ENCODE measurements at places on chromosomes 7 and 10.

GRCh38 chr10:124152139-124153022 lies 59.0 kb upstream of the CHST15 start:
- no peak for DNase-seq

- DNase-seq, result no peak
Observed at GRCh38 chr7:41241641-41242040, 461.2 kb downstream of the INHBA start.

DNA sequence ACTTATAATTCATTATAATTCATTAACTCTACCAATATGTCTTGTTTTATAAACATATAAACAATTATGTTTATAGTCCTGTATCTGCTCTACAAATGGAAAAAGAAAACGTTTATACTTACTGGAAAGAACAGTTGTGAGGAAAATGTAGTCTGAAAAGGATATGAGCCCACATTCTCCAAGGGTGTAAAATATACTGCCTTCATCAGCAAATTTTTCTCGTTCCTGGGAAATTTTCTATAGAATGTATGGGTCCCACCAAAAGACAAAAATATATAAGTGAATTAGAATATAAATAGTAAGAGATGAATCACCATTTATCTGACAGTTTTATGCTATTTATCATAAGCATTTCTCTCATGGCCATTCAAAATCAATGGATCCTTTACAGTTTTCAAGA lies 117.8 kb downstream of the MICU1 start:
- DNase-seq, result no peak

DNA sequence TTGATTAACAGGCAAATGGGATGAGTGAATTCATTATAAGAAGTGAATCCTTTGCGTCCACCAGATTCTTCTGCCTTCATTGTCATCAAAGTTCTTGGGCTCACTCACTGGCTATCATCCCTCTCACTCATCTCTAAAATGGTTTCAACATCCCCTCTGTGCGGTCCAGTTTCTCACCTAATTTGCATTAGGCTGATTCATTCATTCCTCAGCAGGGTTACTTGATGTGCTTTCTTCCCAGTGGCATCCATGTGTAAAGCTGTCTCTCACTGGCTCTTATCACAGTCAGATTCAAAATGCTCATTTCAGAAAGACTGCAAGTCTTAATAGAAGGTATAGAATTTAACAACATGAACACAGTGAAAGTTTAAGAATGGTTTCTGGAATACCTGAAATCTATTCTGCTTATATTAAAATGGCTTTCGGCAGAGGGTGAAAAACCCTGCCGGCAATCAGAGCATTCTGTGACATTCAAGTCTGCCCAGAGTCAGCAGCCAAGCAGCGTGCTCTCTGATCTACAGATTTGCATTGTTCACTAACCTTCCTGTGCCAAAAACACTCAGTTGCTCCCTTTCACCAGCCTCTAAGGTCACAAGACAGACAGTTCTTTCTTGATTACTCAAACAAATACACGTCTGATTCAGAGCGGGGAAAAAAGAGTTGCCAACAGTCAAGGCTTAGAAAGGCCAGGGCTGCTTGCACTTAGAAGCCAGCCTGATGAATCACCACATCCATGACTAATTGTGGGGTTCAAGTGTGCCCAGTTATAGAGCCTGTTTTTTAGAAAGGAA lies 106.7 kb downstream of the TES start:
- no peak for DNase-seq

GRCh38 chr10:108490944-108491343 lies 1326.4 kb upstream of the SORCS1 start:
- DNase-seq, result no peak

- DNase-seq, result peak; percentile 89
Observed at GRCh38 chr10:44911081-44911540, at the start of gene TMEM72. Gene TMEM72, plus strand, starts transcription at chr10:44911337. Its CDS starts 176 bp downstream, at chr10:44911513.

GRCh38 chr10:33347211-33347610 lies 12.7 kb upstream of the NRP1 start:
- no peak for DNase-seq

DNA sequence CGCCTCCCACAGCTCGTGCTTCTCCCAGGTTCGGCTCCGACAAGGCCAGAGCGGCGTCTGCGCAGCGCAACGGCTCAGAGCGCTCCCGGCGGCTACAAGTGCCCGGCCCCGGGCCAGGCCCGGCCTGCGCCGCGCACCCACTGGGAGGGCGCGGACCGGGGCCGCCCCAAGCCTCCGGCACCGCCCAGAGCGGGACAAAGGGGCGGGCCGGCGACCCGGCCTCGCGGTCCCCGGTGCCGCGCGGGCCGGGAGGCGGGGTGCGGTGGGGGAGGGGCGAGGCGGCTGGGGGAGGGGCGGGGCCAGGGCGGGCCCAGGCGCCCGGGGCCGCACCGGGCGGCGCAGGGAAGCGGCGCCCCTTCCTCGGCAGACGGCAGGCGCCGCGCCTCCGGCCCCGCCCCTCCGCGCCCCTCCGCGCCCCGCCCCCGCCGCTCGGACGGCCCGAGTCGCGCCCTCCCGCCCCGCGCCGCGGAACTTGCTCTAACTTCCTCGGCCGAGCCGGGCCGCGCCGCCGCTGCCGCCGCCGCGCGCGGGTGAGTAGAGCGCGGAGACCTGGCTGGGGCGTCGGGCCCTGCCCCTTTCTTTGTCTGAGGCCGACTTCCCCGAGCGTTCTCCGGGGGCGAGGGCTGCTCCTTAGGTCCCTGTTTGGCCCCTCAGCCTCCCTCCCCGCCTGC lies at the start of gene TSPAN14:
TSPAN14 (plus strand) TSS at position 469 of the 671 bp plus-strand sequence. CDS start 34,924 bp downstream, outside the sequence.
- DNase-seq, result peak; percentile 95

DNA sequence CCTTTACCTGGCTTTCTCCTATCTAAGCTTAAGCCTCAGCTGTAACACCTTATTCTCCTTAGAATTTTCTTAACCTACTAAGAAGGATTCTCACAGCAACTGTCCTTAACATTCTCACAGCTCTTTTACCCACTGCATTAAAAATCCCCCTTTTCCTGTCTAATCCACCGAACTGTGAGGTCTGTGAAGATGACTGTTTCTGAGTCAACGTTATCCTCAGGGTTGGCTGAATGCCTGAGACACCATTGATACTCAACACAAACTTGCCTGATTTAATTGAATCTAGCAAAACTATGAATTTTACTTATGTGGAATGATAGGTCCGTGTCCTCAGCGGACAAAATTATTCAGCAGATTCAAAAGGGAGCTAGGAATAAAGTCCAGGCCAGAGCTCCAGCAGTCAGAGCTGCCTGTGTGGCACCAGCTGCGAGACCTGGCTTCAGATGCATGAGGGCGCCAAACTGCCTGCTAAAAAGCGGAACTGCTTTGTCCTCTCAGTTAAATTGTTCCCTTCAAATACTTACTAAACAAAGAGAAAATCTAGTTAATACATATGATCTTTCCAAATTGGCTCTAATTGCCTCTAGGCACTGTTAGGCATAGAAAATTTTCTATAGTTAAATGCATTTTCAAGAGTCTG lies 33.4 kb upstream of the VWDE start:
- DNase-seq, result no peak

- no peak for DNase-seq
Observed at GRCh38 chr10:107913317-107914294, 749.1 kb upstream of the SORCS1 start.

- no peak for DNase-seq
Observed at GRCh38 chr7:10863476-10863875, 110.2 kb upstream of the PHF14 start.

DNA sequence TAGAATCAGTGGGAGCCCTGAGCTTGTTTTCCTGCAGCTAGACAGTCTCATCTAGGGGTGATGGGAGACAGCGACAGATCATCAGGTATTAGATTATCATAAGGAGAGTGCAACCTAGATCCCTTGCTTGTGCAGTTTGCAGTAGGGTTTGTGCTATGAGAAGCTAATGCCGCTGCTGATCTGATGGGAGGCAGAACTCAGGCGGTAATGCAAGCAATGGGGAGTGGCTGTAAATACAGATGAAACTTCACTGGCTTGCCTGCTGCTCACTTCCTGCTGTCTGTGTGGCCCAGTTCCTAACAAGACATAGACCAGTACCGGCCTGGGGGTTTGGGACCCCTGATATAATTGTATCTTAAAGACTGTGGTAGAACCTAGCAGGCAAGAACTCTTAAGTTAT lies 17.6 kb downstream of the NRBF2 start:
- no peak for DNase-seq

DNA sequence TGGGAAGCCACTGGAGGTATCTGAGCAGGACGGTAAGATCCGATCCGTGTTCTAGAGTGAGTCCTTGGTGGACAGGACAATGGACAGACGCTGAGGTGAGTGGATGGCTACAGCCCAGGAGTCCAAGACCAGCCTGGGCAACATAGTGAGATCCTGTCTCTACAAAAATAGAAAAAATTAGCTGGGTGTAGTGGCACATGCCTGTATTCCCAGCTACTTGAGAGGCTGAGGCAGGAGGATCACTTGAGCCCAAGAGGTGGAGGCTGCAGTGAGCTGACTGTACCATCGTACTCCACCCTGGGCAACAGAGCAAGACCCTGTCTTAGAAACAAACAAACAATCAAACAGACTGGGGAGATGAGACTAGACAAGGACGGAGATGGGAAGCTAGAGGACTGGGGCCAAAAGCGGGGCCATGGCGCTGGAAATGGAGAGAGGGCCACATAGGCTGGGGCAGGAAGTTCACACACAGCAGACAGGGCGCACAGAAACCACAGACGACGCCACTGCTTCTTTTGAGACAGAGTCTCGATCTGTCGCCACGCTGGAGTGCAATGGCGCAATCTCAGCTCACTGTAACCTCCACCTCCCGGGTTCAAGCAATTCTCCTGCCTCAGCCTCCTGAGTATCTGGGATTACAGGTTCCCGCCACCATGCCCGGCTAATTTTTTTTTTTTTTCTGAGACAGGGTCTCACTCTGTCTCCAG lies 24.7 kb downstream of the DAGLB start:
- DNase-seq, result peak; percentile 78

DNA sequence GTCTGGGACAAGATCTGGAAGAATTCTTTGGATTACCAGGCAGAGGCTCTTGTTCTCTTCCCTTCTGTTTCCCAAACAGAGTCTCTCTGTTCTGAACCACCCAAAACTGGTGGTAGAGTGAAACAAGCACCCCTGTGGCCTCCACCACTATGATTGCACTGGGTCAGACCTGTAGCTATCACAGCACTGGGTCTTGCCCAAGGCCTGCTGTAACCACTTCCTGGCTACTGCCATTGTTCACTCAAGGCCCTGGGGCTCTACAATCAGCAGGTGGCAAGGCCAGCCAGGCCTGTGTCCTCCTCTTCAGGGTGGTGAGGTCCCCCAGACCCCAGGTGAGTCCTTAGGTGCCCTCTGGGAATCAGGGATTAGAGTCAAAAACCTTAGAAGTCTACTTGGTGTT lies 4.1 kb upstream of the LRRC17 start:
- DNase-seq, result no peak

- DNase-seq, result no peak
Observed at GRCh38 chr10:119177708-119178371, 772 bp downstream of the PRDX3 start.

- DNase-seq, result no peak
Observed at GRCh38 chr10:86524225-86524962, 2.8 kb upstream of the WAPL start.

GRCh38 chr7:5088906-5089305 lies 43.2 kb downstream of the RBAK start:
- peak; percentile 22 for DNase-seq

GRCh38 chr10:119348106-119348505 lies 140.7 kb downstream of the GRK5 start:
- DNase-seq, result no peak

GRCh38 chr7:112763298-112763697 lies 26.9 kb downstream of the TMEM168 start:
- DNase-seq, result no peak

GRCh38 chr7:142754681-142755575 lies 5.7 kb downstream of the PRSS1 start:
- no peak for DNase-seq

DNA sequence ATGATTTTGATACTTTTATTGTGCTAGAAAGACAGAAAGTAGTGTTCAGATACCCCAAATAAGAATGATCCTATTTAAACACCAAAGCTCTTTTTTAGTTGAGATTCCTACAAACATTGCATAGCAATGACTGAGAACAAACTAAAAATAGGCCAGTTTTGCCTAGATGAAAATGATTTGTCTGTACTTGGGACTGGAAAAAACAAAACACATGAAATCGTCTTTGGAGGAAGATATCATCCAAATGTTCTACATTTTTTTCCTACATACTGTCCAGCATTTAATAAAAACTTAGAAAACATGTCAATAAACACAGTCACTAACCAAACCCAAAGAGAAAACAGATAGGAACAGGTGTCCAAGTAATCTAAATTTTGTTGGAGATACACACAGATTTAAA lies 111.6 kb upstream of the MEOX2 start:
- no peak for DNase-seq

DNA sequence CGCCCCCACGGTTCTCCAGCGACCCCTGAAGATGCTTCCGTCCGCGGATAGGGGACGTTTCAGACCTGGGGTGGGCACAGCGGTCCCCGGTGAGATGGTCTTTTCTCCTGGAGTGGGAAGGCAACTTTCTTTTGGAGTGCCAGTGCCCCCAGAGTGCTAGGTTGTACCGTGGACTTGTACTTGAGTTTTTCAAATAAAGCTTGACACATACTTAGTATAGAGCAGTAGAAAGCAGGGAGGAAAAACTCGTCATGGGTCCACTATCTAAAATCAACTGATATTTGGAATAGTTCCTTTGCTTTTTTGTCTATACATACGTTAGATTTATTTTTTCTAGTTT lies 28.4 kb downstream of the RBM20 start:
- DNase-seq, result no peak

GRCh38 chr10:129097776-129098330 lies 369.2 kb upstream of the MGMT start:
- DNase-seq, result no peak

- DNase-seq, result no peak
Observed at GRCh38 chr10:128043259-128044045, 82.8 kb downstream of the MKI67 start.

- peak; percentile 52 for DNase-seq
Observed at GRCh38 chr7:100444311-100445278, 8.3 kb upstream of the PPP1R35 start.

DNA sequence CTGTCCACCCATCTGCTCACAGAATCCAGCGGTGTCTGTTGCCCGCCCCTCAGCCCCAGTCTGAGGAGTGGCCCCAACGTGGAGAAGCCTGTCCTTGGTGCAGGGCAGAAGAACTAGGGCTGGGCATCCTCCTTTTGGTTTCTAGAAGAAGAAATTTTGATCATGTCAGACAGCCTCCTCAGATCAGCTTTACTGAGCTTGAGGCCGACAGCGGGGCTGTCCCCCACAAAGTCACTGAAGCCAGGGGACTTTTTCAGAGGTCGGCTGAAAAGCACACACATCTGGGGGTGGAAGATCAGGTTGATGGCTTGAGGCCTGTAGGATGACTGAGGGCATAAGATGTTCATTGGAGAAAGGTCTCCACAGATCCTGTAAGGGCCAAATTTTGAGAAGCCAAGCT lies 767.9 kb downstream of the GRID1 start:
- DNase-seq, result no peak

GRCh38 chr7:76357475-76358010 lies 1.2 kb downstream of the YWHAG start:
- no peak for DNase-seq

DNA sequence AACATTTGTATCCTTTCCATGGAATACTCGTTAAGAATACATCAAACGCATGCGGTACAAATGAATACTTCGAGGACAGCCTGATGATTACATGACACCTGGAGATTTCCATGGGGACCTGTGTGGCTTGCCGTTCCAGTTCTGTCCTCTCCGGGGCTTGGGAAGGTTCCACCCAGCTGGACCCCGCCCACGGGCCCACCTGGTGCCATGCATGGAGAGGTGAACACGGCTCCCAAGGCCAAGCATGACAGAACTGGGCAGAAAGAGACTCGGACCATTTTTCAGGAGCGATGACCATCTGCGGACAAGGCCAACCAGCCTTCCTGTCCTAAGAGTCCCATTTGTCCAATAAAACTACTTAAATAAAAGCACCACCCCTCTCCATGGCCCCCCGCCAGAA lies 80.1 kb downstream of the TEX36 start:
- no peak for DNase-seq

GRCh38 chr10:52637592-52637991 lies 135.0 kb downstream of the MBL2 start:
- DNase-seq, result no peak

Data from upper lobe of right lung (tissue), 1 donor.